Stimulated activated CD4-positive, alpha-beta T cell treated with anti-CD3 and anti-CD28 coated beads, Interleukin-4, amount 100 ng/mL, for 24 hours (primary cell): ENCODE measurements at places on chromosomes 11 and 22.

GRCh38 chr22:43305806-43306205 is 37.4 kb downstream of the SCUBE1 start:
- no peak for DNase-seq

- no peak for DNase-seq
Measured at GRCh38 chr22:33848251-33848650, 72.0 kb downstream of the LARGE1 start.

GRCh38 chr22:10780281-10780680 is 4747.7 kb upstream of the OR11H1 start:
- DNase-seq: no peak

GRCh38 chr11:34823197-34823596 is 93.0 kb downstream of the APIP start:
- DNase-seq: no peak

- no peak for DNase-seq
Measured at GRCh38 chr11:57459164-57460021, 935 bp upstream of the RTN4RL2 start.
